Dorsolateral prefrontal cortex (tissue), 122 donors: ENCODE measurements at places on chromosomes 16 and 17.

- DNase-seq, result no peak
These were observed 5.0 kb downstream of the HAPSTR1 start for GRCh38 chr16:9096416-9096952.

GRCh38 chr17:2770129-2770528, 20.7 kb upstream of the CCDC92B start:
- no peak for DNase-seq

DNA sequence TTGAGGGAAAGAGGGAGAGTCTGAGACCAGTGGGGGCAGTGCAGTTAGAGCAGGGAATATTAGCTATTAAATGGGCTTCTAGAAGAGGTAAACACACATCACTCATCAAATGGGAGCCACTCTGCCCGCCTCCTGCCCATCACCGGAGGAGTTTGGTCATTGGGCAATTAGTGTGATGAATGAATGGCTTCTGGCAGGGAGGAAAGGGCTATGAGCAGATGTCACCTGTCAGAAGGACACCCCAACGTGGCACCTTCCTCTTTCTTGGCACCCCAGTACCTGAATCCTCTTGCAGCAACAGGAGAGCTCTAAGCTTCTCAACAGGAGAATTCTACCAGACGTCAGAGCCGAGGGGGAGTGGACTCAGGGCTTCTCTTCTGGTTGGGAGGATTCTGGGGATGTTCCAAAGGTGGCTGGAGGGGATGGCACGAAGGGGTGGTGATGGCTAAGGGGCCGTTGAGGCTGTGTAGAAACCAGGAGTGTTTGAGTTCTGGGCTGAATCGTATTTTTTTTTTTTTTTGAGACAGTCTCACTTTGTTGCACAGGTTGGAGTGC, 11.0 kb downstream of the C1QTNF1 start:
- no peak for DNase-seq

DNA sequence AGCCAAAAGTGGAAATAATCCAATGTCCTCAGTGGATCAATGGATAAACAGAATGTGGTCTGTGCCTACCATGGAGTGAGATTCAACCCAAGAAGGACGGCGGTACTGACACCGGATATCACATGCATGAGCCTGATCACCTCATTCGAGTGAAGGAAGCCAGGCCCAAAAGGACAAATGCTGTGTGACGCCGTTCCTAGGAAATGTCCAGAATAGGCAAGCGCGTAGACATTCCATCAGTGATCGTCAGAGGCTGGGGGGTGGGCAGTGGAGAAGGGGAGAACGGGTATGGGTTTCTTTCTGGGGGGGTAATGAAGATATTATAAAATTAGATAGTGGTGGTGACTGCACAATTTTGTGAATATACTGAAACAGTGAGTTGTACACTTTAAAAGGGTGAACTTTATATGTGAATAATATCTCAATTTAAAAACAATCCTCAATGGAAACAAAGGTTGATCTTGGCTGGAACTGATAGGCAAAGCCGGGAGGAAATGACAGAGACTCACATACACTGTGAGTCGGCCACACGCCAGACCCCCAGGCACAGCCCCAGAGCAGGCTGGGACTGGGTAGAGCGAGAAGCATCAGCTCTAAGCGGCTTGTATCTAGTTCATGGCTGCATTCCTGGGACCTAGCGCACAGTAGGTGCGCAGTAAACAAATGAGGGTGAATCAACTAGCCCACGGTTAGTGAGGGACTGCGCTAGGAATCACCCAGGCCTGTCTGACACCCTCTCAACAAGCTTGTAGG, 3.5 kb downstream of the DBNDD1 start:
- DNase-seq, result no peak

DNA sequence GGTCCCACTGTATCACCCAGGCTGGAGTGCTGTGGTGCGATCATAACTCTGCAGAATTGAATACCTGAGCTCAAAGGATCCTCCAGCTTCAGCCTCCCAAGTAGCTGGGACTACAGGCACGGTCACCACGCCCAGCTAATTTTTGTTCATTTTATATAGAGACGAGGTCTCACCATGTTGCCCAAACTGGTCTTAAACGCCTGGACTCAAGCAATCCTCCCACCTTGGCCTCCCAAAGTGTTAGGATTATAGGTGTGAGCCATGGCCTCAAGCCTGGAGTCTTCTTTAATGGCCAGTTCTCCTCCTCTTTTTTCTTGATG, 484 bp downstream of the CD300LB start:
- no peak for DNase-seq
